Caco-2 (cell line): ENCODE measurements at places on chromosomes 4 and X. TPM values are rescaled to one million over a fixed set of nuclear protein-coding genes. Genes with fewer than 3 reads are reported as not detected.
A peak's percentile ranks its signal among the peaks of the same experiment; 100 is the strongest.

DNA sequence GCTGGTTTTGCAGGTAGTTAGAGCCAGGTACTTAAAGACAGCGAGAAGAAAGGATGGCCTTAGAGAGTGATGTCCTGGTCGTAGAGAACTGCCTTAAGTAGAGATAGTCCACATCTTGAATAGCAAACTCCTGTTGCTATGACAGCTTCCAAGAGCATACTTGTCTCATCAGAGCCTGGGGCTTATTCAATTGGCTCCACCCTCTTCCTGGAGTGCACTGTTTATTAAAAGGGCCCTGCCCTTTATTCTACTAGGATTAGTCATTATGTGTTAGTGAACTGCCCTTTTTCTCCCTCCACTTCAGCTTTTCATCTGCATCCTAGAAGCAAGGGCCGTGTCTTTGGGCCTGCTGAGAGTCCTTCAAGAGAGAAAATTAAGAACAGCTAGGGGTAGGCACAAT is 94.5 kb upstream of the EOLA2 start:
- H3K4me1 ChIP-seq, result no peaks in the 10 kb centered on the region
- H3K27me3 ChIP-seq, result no peaks in the 10 kb centered on the region
- no peaks in the 10 kb centered on the region for H3K36me3 ChIP-seq
- H3K27ac ChIP-seq, result no peak overlapping the region
- no peak for DNase-seq
- H3K4me3 ChIP-seq, result no peak overlapping the region

The PPA2 gene
- 70.1 and 85.4 TPM in 2 replicates for total RNA-seq

DNA sequence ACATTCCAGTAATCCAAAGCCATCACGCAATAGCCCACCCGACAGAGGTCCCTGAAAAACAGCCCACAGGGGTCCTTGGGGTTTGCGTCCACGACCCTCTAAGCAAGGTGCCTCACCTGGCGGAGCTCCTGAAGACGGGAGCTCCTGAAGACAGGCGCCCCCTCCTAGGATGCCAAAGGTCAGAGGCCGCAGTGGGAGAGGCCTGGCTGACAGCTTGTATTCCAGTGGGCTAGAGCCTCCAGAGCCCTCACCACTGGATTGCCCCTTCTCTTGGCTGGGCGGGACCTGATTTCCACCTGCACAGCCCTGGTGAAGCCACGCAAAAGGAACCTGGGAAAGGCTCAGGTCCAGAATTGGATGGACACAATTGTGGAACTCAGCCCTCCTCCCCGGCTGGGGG is 29.7 kb upstream of the WFS1 start:
- H3K4me3 ChIP-seq, result no peak overlapping the region
- peak; percentile 6 for DNase-seq
- H3K27ac ChIP-seq, result no peak overlapping the region
- H3K4me1 ChIP-seq, result no peaks in the 10 kb centered on the region
- no peaks in the 10 kb centered on the region for H3K27me3 ChIP-seq

The FRG1 gene
- total RNA-seq, result 29.4 and 40.0 TPM in 2 replicates

GRCh38 chrX:112094729-112095128 is 12.2 kb upstream of the TRPC5 start:
- H3K36me3 ChIP-seq, result no peaks in the 10 kb centered on the region
- no peaks in the 10 kb centered on the region for H3K27me3 ChIP-seq
- no peaks in the 10 kb centered on the region for H3K4me1 ChIP-seq
- H3K4me3 ChIP-seq, result no peak overlapping the region
- H3K27ac ChIP-seq, result no peak overlapping the region
- no peak for DNase-seq

DNA sequence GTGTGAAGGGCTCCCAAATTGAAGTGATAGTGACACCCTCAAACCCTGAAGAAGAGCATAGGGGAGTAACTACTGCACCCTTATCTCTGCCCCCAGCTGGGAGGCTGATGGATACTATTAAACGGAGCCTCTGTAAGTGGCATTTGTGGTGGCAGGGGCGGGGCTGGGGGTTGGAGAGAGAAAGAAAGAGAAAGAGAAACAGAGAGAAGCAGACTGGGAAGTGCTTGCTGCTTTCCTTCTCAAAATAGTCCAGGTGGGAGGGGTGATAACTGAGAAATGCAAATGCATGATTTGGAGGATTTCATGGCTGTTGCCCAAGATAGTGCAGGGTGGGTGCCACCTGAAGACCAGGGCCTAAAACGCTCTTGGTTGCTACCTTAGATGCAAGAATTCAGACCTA is 253.5 kb upstream of the GATB start:
- no peak for DNase-seq
- no peaks in the 10 kb centered on the region for H3K27me3 ChIP-seq
- no peak overlapping the region for H3K4me3 ChIP-seq
- H3K4me1 ChIP-seq, result no peaks in the 10 kb centered on the region

GRCh38 chr4:108651014-108651791 is 804 bp downstream of the OSTC start:
- no peak for DNase-seq
- peaks cover 8% of the 10 kb centered on the region; the same call in 1 of the 2 replicates for H3K4me1 ChIP-seq

The FABP2 gene
- not detected in 2 replicates for total RNA-seq

The TECRL gene
- not detected in 2 replicates for total RNA-seq

The NDST3 gene
- total RNA-seq, result not detected in 2 replicates

- no peak for DNase-seq
- no peaks in the 10 kb centered on the region for H3K27me3 ChIP-seq
- no peak overlapping the region for H3K4me3 ChIP-seq
- H3K27ac ChIP-seq, result no peak overlapping the region
- no peaks in the 10 kb centered on the region for H3K4me1 ChIP-seq
These were observed 10.9 kb downstream of the LRBA start for GRCh38 chr4:151004222-151004621.

DNA sequence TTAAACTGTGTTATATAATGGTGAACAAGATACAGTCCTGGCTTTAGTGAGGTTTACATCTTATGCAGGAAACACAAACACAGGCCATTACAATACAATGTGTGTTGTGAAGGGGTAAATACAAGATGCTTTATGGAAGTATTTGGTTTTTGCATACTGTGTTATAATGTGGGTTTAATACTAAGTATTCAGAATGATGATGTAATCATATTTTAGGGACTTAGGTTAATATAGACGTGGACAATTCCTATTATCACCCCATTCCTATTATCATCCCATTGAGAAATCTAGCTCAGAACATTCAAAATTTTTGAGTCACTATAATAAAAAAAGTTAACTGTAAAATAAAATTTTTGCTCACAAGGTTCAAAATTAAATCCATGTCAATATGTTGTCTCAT is 24.1 kb downstream of the MMAA start:
- no peaks in the 10 kb centered on the region for H3K36me3 ChIP-seq
- H3K27ac ChIP-seq, result no peak overlapping the region
- no peak overlapping the region for H3K4me3 ChIP-seq
- H3K27me3 ChIP-seq, result no peaks in the 10 kb centered on the region

GRCh38 chr4:72397314-72397713 is 171.7 kb downstream of the ADAMTS3 start:
- DNase-seq, result no peak
- H3K27ac ChIP-seq, result no peak overlapping the region
- no peaks in the 10 kb centered on the region for H3K4me1 ChIP-seq
- H3K36me3 ChIP-seq, result no peaks in the 10 kb centered on the region

DNA sequence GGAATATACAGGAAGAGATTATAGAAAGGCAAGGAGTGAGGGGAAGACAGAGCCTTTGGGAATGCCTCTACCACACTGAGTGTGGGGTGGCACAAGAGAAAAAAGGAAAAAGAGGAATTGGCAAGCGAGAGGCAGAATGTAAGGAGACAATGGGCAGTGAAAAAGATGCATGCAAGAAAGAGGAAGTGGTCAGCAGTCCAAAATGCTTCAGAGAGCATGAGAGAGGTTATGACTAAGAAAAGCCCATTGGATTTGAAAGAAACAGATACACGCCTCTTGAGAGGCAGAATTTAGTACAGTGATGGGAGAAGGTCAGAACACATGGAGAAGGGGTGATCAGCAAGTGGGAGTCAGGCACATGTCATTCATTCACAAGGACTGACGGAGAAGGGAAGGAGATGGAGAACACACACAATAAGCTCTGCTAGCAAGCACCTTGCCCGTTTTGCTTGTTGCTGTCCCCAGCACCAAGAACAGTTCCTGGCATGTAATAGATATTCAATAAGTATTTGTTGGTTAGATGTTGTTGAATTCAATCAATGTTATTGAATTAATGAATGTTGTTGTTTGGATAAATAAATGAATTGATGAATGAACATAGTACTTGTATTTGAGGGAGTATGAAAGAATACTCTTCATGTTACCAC is 6.3 kb downstream of the DCHS2 start:
- no peaks in the 10 kb centered on the region for H3K36me3 ChIP-seq
- no peaks in the 10 kb centered on the region for H3K4me1 ChIP-seq
- H3K4me3 ChIP-seq, result no peak overlapping the region
- H3K27me3 ChIP-seq, result peaks cover 2% of the 10 kb centered on the region

GRCh38 chrX:148804579-148805355 is 304.4 kb downstream of the AFF2 start:
- H3K36me3 ChIP-seq, result no peaks in the 10 kb centered on the region
- H3K27me3 ChIP-seq, result no peaks in the 10 kb centered on the region
- no peak overlapping the region for H3K4me3 ChIP-seq
- H3K4me1 ChIP-seq, result no peaks in the 10 kb centered on the region

DNA sequence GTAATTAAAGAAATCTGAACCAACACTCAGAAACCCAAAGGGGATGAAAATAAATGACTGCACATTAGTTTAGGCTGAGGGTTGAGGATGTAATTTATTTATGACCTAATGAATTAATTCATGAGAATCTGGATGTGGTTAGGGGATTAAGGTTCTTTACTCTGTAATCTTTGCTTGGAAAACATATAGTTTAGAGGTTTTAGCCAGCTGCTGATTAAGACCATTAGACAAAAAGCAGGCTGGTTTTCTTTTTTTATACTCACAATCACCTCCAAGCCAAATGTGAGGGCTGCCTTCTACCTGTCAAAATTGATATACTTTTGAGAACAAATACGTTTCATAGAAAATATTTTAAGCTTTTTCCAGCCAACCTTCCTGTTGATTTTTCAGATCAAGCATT is 2705.8 kb downstream of the PCDH7 start:
- H3K27me3 ChIP-seq, result no peaks in the 10 kb centered on the region
- H3K36me3 ChIP-seq, result no peaks in the 10 kb centered on the region
- H3K4me3 ChIP-seq, result no peak overlapping the region
- DNase-seq, result no peak
- no peaks in the 10 kb centered on the region for H3K4me1 ChIP-seq

The SCOC gene
- 36.8 and 39.6 TPM in 2 replicates for total RNA-seq

GRCh38 chrX:129622757-129623301 is 31.9 kb downstream of the APLN start:
- no peaks in the 10 kb centered on the region for H3K27me3 ChIP-seq
- H3K36me3 ChIP-seq, result no peaks in the 10 kb centered on the region
- DNase-seq, result peak; percentile 40
- no peak overlapping the region for H3K4me3 ChIP-seq

- DNase-seq, result no peak
- H3K4me3 ChIP-seq, result no peak overlapping the region
- no peaks in the 10 kb centered on the region for H3K36me3 ChIP-seq
- H3K4me1 ChIP-seq, result peaks cover 66% of the 10 kb centered on the region
These were observed 92.2 kb downstream of the MAML3 start for GRCh38 chr4:140061659-140062289.

DNA sequence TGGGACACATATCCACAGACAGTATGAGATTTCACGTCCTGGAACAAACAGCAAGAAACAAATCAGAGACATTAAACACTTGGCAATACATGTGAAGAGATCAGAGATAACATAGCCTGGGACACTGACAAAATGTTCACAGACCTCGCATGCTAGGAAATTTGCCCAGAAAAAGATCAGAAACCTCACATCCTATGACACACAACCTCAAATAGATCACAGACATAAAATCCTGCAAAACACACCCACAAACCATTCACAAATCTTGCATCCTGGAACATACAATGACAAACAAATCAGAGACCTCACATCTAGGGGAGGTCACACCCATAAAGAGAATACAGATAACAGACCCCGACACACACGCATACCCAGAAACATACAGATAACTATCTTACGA is 18.0 kb downstream of the SUV39H1 start:
- H3K27ac ChIP-seq, result no peak overlapping the region
- H3K4me1 ChIP-seq, result peaks cover 19% of the 10 kb centered on the region
- H3K27me3 ChIP-seq, result no peaks in the 10 kb centered on the region

The FGF13 gene
- 7.1 and 8.5 TPM in 2 replicates for total RNA-seq

The SPANXC gene
- not detected in 2 replicates for total RNA-seq

The CSAG3 gene
- total RNA-seq, result not detected in 2 replicates

- H3K36me3 ChIP-seq, result no peaks in the 10 kb centered on the region
- H3K27ac ChIP-seq, result no peak overlapping the region
- DNase-seq, result no peak
- no peaks in the 10 kb centered on the region for H3K4me1 ChIP-seq
These were observed 67.1 kb downstream of the PPP2R2C start for GRCh38 chr4:6405397-6405706.

The IQSEC2 gene
- 1.4 and 1.8 TPM in 2 replicates for total RNA-seq
